ENCODE measurements at places on chromosomes 7 and 10. TPM values are rescaled to one million over a fixed set of nuclear protein-coding genes. Genes with fewer than 3 reads are reported as not detected.

Gene GIMAP8
- total RNA-seq = 24.3 TPM

DNA sequence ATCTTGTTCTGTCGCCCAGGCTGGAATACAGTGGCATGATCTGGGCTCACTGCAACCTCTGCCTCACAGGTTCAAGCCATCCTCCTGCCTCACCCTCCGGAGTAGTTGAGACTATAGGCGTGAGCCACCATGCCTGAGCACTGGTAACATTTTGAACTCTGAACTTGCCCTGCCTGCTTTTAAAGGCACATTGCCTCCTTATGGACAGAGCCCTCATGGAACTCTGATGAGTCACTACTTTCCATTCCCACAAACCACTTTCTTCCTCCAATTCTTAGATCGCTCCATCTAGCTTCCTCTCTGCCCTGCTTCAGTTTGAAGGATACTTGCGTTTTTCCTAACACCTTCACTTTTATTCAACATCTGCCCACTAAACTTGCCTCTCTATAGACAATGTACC lies 38.1 kb downstream of the PRPS1L1 start:
- DNase-seq = no peak
- no peaks in the 10 kb centered on the region for H3K36me3 ChIP-seq
- no peaks in the 10 kb centered on the region for H3K4me1 ChIP-seq
- H3K4me3 ChIP-seq = no peak overlapping the region
- no peak overlapping the region for H3K27ac ChIP-seq

- no peaks in the 10 kb centered on the region for H3K36me3 ChIP-seq
- no peaks in the 10 kb centered on the region for H3K4me1 ChIP-seq
- H3K27me3 ChIP-seq = no peaks in the 10 kb centered on the region
- no peak overlapping the region for H3K4me3 ChIP-seq
Observed at GRCh38 chr7:108193594-108194498, 63.7 kb upstream of the LAMB4 start.

DNA sequence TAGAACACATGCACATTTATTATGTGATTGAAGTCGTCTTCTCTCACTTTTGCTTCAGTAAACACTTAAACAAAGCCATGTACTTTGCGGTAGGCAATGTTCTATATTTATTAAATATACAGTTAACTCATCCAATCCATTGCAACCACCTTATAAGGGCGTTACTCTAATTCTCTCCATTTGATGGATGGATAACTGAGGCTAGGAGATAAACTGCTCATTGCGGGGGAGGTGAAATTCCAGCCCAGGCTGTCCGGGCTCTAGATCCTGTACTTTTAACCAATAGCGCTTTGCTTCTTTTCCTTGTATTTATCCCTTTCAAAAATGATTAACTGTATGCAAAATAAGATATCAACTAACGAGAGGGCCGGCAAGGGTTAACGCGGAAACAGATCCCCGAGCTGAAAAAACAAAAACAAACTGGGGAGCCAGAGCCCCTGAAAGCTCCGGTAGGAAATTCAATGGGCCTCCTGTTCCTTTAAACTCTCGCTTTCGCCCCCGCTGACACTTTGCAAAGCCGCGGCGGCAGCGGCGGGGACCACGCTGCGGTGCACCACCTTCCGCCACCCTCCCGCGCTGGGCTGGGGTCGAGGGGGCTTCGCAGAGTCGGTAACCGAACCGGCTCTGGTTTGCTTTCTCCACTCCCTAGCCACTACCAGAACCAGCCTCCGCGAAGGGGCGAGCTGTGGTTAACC lies 1.0 kb upstream of the PLXDC2 start:
- H3K4me3 ChIP-seq = peak overlapping the region; percentile 94
- no peaks in the 10 kb centered on the region for H3K4me1 ChIP-seq
- H3K27ac ChIP-seq = peak overlapping the region; percentile 90
- no peak for DNase-seq
- H3K36me3 ChIP-seq = no peaks in the 10 kb centered on the region
- no peaks in the 10 kb centered on the region for H3K27me3 ChIP-seq

All from kidney (tissue), 22 donors.